ENCODE measurements at places on chromosomes 5 and 9.

GRCh38 chr9:114299286-114300152 is 23.4 kb upstream of the ORM1 start:
- DNase-seq: no peak

- no peak for DNase-seq
Measured at GRCh38 chr5:38188591-38188990, 69.8 kb upstream of the EGFLAM start.

DNA sequence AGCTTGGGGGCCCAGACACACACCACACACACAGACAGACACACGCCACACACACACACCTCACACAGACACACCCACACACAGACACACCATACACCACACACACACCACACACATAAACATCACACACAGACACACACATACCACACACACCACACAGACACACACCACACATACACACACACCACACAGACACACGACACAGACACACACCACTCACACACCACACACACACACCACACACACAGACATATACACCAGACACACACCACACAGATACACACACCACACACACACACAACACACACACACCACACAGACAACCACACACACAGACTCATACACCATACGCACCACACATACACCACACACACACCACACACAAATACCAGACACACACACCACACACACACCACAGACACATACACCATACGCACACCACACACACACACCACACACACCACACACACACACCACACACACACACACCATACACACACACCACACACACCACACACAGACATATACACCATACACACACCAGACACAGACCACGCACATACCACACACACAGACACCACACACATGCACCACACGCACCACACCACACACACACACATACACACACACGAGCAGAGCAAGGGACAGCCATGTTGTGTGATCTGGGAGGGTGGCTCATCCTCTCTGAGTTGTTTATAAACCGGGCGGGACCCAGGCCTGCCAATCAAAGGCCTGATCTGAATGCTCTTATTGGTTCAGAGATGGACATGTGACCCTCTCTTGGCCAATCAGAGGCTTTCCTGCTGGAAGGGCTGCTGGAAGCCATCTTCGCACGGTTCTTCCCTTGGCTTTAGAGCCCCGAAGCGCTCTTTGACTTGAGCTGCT is 148.3 kb downstream of the GAPVD1 start:
- peak; percentile 76 for DNase-seq

DNA sequence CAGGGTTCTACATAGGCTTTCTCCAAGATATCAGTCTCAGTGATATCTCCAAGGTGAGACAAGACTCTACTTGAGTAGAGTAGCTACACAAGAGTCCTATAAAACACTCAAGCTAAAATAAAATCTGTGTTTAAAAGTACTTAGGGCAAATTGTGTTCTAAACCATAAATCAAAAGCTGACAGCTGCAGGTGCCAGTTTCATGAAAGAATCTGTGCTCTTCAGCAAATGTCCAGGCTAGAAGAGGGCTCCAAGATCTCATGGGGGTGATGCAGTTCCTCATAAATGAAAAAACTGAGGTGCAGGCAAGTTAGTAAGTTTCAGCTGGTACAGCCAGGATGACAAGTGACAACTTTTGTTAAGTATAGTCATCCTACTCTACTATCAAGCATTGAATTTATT is 142.8 kb upstream of the TNPO1 start:
- DNase-seq: no peak

- DNase-seq: no peak
Measured at GRCh38 chr9:23841304-23841703, 15.3 kb upstream of the ELAVL2 start.
